Stimulated activated CD4-positive, alpha-beta T cell treated with anti-CD3 and anti-CD28 coated beads, Interleukin-15, amount 100 ng/mL, for 1 hour (primary cell): ENCODE measurements at places on chromosomes 3 and 15.

GRCh38 chr3:133901083-133901482 is 5.4 kb upstream of the RAB6B start:
- no peak for DNase-seq

GRCh38 chr3:132457286-132457685 is 40.0 kb downstream of the DNAJC13 start:
- DNase-seq: no peak

- no peak for DNase-seq
These were observed 617.5 kb downstream of the ZPLD1 start for GRCh38 chr3:103052236-103052830.

DNA sequence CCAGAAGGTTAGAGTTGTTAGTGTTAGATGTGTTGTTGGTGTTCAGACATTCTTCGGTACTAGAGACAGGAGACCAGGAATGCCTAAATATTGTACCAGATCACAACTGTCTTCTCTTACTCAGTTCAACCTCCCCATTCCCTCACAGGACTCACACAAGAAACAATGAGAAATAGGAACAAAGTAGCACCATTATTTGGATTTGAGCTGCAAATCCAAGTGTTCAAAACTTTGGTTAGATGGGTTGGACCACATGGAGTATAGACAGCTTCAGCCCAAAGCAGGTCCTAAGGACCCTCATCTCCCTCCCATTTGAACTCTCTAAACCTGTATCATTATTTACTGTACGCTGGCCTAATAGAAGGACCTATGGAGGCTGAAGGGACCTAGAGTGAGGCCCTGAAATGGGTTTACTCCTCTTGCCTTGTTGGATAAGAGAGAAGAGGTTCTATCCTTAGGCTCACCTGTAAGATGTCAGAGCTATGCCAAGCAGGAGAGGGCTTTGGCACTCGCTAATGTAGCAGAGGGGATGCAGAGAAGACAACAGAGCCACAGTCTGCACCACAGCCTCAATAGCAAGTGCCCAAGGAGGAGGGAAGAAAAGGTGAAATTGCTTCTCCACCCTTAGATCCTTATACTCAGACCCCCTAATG is 70.9 kb downstream of the FNDC3B start:
- no peak for DNase-seq

DNA sequence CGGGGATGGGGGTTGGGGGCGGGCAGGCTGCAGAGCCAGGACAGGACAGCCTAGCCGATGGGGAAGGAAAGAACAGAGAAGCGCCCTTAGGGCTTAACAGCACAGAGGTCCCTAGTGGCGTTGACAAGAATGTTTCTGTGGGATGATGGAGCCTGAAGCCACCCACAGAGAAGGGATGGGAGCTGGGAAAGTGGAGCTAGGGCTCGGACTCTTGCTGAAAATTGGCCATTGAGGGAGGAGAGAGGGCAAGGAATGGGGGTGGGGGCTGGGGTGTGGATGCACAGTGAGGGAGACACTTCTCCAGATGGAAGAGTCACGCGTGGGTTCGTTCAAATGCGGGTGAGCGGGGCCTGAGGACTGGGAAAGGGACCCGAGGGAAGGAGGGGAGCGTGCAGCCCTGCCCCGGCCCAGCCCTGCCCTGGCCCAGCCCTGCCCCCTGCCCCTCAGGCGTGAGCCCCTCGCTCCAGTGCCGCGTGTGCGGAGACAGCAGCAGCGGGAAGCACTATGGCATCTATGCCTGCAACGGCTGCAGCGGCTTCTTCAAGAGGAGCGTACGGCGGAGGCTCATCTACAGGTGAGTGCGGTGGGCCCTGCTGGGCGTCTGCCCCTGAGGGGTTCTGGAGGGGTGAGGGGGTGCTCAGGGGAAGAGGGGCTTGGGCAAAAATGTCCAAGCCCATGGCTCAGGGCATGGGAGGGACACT is 832 bp downstream of the NR2E3 start:
- DNase-seq: no peak

DNA sequence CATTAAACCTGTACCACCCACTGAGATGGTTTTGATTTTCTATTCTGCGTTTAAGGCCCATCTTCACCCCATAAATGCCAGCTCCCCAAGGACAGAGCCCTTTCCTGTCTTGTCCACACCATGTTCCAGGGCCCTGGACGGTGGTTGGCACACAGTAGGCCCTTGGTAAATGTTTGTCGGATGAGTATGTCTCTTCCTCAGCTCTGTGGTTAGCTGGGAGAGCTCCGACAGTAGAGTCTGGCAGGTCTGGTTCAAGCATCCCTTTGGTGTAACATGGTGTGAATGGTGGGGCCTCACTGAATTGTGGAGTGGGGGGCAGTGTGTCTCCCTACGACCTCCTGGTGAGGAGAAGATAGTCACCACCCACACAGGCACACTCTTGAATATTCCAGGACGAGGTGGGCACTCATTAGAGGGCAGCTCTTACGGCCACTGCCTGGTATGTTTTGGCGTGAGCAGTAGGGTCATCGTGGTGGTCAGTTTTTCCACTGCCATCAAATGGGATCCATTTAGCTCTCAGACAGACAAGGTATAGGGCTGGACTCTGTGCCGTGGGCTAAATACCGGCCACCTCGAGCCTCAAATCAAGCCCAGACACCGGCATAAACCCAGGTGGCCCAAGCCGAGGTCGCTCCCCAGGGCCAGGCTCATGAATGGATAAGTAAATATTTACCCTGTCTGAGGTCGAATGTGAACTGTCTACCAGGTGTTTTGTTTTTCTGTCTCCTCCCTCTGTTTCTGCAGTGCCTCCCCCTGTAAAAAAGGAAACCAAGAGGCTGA is 61.3 kb downstream of the SMAD3 start:
- DNase-seq: no peak

GRCh38 chr3:186520957-186521842 is 23.0 kb downstream of the CRYGS start:
- DNase-seq: no peak

DNA sequence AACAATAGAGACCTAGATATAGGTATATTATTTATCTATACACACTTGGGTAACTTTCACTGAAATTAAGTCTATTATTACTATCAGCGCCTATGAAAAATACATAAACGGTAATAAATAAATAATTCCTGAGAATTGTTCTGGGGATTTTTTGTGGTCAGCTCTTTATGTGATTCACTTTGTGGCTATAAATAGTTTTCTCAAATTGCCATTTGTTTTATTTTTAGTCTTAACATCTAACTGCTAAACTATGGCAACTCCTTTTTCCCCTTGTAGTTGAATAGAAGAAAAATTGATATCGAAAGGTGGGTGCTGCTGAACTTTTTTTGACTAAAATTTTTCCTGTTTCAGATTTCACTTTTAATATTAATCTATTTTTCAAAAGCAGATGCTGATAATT is 189.0 kb downstream of the VGLL3 start:
- no peak for DNase-seq

DNA sequence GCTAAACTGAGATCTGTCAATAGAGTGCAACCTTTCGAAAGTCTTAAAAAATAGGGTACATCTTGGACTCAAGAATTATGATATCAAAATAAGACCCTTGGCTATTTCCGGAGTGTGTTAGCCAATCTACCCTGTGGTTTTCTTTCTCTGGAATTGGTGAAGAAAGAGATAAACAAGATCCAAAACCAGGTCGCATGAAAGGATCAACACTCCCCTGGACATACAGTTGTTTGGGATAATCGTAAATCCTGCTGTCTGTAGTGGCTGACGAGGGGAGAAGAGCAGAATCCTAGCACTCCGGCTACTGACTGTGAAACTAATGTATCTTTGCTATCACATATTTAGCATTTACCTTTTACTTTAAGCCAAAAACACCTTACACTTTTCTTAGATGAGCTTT is 30.9 kb downstream of the FNDC3B start:
- no peak for DNase-seq

DNA sequence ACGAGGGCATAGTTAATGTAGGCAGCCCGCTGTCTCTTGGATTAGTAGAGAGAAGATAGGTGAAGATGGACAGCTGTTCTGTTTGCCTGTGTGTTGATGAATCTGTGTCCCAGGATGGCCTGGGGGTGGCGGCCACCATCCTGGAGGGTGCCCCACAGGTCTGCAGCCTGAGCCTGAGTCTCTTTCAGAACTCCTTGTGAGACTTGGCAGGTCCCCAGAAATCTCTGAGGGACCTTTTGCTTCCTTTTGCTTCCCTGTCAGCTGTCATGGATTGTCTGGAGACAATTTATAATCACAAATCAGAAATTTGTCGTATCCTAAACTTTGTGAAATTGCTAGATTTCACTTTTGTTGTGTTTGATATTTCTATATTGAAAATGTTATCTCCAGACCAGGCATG is 17.4 kb downstream of the FAN1 start:
- DNase-seq: no peak

- DNase-seq: no peak
These were observed 50.6 kb upstream of the BNIP2 start for GRCh38 chr15:59739557-59740186.

- DNase-seq: no peak
These were observed 180.5 kb downstream of the TCF12 start for GRCh38 chr15:57098896-57099295.

- DNase-seq: no peak
These were observed 76.6 kb downstream of the CPN2 start for GRCh38 chr3:194274424-194275085.

DNA sequence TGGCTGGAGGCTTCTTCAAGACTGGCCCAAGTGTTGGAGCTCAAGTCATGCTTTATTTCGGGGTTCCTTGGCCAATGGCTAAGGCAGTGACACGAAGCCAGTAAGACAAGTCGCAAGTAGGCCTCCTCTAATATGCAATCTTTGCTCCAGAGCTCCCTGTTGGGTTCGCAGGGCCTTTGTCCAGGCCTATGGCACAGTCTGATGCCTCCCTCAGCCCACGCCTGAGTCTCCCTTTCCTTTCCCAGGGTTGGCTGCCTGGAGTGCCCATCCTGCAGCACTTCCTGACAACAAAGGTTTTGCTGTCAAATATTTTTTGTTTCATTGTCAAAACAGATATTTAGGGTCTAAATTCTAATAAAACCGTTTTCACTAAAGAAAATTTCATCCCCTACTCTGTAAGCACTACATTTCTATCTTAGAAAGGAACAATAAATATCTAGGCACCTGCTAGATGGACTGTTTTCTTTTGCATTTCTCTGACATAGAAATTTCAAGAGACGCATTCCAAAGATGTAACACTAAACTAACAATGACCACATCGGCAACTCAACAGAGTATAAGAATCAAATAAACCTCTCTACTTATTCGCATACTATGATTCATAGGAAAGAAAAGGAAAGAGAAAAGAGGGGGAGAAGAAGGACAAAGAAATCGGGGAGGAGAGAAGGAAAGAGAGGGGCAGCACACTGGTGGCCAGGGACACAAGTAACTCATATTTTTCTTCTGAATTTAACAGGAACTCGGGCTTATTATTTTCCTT is 393.1 kb upstream of the ATP11B start:
- DNase-seq: no peak

- DNase-seq: no peak
These were observed 38.3 kb downstream of the PXYLP1 start for GRCh38 chr3:141269961-141270360.

- no peak for DNase-seq
These were observed 48.0 kb upstream of the TSPAN3 start for GRCh38 chr15:77118882-77119321.

DNA sequence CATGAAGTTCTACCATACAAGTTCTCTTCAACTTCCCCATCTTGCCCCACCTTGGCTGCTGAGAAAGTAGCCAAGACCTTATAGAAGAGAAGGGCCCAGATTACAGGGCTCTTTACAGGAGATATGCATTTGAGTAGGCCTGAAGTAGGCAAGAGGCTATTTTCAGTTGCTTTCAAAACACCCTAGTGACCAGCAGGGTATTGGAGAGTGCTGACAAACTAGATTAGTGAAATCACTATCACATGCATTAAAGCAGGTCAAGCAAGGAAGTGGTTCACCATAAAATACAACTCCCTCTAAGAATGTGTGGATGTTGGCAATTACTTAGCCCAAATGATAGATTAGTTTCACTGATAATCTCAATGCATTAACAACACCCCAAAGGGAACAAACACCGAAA is 2.7 kb upstream of the LZTFL1 start:
- no peak for DNase-seq

- no peak for DNase-seq
These were observed at the start of gene CATSPER2 for GRCh38 chr15:43648649-43649429. Gene CATSPER2, minus strand, starts transcription at chr15:43648844. Its CDS starts 783 bp downstream, at chr15:43648061.

- no peak for DNase-seq
These were observed 98.8 kb downstream of the ZNF621 start for GRCh38 chr3:40623567-40623966.

GRCh38 chr15:58058073-58058472 is 7.4 kb downstream of the ALDH1A2 start:
- no peak for DNase-seq

DNA sequence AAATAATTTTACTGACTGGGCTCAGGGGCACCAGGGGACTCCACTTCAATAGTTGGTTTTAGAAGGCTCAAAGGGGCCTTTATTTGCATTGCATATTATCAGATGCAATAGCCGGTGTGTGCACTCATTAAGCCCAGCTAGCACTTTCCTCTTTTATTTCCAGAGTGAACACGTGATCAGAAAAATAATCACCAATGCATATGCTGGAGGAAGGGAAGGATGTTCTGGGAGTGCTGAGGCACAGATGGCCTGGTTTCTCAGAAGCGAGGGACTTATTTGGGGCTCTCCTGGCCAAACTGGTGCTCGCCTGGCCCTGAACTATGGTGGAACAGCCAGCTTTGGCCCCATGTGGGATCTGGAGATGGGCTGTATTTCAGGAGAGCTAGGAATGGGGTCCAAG is 60.4 kb upstream of the SEC13 start:
- DNase-seq: no peak

DNA sequence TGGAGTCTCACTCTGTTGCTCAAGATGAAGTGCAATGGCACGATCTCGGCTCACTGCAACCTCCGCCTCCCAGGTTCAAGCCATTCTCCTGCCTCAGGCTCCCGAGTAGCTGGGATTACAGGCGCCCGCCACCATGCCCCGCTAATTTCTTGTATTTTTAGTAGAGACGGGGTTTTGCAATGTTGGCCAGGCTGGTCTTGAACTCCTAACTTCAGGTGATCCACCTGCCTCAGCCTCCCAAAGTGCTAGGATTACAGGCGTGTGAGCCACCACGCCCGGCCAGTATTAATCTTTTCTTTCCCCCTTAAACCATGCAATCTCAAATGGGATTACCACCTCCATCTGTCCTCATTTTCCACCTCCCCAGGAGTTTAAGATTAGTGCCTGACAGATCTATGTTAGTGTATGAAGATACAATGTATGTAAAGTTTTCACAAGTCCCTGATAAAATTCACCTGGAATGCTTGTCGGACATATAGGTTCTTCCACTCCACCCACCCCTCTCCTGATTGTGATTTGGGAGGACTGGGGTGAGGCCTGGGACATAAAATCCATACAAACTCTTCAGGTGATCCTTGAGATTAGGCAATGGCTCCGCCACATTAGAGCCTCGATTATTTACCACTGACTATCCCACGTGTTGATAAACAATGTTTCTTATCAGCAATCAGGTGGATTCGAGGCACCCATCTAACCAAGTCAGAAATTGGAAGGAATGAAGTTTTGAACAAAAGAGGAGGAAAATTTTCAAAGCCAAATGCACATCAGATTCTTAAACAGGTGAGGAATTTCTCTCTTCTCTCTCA is 1.2 kb downstream of the PARL start:
- no peak for DNase-seq

DNA sequence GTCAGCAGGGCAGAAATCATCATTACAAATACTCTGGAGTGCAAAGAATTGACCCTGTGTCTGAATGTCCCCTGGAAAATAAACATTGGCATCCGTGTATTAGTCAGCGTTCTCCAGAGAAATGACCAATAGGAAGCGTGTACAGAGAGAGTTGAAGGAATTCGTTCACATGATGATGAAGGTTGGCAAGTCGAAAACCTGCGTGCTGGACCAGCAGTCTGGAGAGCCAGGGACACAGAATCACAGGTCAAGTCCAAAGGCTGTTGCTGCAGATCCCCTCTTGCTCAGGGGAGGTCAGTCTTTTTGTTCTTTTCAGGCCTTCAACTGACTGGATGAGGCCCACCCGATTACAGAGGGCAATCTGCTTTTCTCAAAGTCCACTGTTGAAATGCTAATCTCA is 16.6 kb downstream of the GP9 start:
- DNase-seq: no peak
